ENCODE measurements at places on chromosomes 7 and 10.

DNA sequence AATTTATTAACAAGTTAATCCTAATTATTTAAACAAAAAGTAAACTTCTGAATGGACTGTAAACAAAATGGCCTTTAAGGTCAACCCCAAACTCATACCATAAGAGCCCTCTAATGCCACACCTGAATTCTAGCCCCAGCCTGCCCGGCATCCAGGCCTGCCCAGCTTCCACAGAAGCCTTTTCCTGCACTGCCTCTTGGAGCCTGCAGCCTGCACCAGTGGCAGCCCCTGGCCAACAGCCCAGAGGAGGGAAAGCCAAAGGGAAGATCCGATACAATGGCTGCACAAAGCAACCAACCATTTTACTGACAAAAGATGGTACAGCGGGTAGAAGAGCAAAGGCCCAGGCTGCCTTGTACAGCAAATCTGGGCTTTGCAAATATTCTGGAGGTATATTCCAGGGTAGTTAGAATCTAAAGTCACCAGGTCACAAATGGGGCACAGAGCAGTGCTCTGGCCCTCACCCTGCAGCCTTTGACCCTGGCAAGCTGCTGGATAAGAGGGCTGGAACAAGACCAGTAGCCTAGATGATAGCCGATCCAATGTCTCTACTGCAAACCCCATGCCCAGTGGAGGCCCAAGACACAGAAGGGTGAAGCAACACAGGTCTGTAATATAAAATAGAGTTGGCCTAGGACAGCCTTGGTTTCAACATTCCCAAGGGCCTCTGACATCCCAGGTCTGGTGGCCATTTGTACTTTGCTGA, 12.5 kb upstream of the CH25H start:
- DNase-seq: no peak

- no peak for DNase-seq
Observed at GRCh38 chr10:43925793-43926192, 277.1 kb upstream of the ZNF32 start.

DNA sequence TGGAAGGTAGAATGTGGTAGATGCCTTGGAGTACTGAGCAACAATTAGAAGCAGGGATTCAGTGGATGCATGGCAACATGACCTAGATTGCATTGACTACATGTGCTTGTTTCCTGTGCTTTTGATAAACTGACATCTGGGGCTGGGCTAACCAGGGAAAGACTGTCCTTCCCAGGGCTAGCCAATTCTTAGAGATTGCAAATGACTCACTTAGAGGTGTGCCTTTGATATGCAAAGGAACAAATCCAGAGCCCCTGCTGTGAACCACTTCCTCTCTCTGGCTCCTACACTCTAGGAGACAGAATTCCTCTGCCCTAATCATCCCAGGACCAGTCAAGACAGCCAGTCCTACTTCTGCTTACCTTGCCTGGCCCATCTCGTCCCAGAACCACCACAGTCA, 651.5 kb downstream of the LRMDA start:
- DNase-seq: no peak

- no peak for DNase-seq
Observed at GRCh38 chr7:53050433-53050832, 15.0 kb downstream of the POM121L12 start.

DNA sequence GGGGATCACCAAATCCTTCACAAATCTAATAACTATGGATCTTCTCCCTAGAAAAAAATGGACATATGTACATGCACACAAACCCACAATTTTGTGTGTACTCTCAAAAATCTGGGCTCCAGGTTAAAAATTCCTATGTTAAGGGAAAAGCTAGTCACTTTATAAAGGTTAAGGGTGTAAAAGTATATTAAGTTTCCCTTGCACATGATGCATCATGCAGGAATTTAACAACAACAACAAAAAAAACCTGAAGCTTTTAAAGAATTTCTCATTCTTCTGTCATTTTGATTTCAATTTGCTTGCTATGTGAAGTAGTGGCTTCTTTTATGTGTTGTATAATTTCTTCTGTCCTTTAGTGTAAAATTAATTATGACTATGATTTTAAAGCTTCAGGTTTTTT, 123.7 kb downstream of the CNOT4 start:
- DNase-seq: no peak

- DNase-seq: no peak
Observed at GRCh38 chr7:83643739-83644138, 5.2 kb downstream of the SEMA3E start.

GRCh38 chr10:3687510-3688081, 97.4 kb downstream of the KLF6 start:
- no peak for DNase-seq

- DNase-seq: no peak
Observed at GRCh38 chr7:131381069-131381838, 53.6 kb downstream of the MKLN1 start.

DNA sequence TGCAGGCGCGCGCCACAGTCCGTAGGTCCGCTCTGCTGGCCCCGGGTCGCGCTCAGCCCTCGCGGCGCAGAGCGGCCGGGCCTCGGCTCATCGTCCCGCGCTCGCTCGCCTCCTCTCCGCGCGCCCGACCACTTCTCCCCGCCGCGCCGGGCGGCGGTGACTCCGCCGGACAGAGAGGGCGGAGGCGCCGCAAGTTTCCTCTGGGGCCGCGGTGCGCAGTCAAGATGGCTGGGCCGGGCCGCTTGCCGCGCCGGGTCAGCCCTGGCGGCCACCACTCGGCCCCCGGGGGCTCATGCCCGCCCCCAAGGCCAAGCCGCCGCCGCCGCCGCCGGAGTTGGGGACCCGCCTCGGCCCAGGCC, 441 bp downstream of the FZD8 start:
- DNase-seq: no peak

DNA sequence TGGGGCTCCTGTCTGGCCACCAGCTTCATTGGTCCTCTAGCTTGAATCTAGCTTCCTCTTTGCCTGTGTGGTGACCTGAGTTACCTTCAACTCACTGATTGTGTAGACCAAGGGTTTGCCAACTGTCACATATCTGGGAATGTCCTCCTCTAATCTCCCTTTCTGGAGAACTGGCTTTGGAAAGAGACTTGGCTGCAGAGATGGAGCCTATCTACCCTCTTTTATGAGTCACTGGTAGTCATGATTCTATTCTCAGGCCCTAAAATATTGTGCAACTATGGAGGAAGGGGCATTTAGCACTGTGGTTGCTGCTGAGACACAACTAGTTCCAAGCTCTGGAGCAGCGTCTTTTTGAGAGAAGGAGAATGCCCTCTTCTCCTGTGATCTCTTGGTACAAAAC, 691.3 kb downstream of the KCNMA1 start:
- DNase-seq: no peak

GRCh38 chr7:93148144-93148543, at the start of gene SAMD9L:
Gene SAMD9L, minus strand, starts transcription at chr7:93148385. Its CDS starts 12,414 bp downstream, at chr7:93135971.
- no peak for DNase-seq

GRCh38 chr7:534959-535358, 15.3 kb upstream of the PDGFA start:
- DNase-seq: no peak

DNA sequence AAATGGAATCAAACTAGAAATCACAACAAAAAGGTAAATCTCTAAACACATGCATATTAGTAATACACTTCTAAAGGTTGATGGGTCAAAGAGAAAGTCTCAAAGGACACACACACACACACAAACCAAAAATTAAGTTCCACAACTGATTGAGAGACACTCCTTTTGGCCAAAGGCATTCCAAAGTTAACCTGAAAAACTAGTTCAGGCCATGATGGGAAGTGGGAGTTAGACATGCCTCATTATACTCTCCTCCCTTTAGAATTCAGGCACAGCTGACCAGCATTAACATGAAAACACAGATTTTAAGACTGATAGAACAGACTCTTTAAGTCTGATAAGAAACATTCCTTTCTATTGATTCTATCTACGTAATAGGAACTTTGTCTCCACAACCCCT, 332.4 kb upstream of the IGFBP3 start:
- no peak for DNase-seq

DNA sequence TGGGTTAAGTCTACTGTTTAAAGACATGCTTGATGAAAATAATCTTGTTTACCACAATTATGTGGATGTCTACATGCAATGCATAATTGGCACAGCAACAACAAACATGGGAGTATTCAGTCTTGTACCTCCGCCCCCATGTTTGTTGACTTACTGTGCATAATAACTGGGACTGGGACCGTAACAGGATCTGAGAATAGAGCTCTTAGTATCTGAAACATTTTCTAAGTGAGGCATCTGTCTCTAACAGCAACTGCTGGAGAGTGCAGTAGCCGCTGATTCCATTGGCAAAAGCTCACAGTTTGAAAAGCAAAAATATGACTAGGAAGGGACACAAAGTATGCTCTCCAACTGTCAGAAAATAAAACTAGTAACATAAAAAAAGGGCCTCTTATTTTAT, 61.6 kb downstream of the ENO4 start:
- DNase-seq: no peak

GRCh38 chr10:61279400-61279799, 173.8 kb downstream of the TMEM26 start:
- DNase-seq: no peak

DNA sequence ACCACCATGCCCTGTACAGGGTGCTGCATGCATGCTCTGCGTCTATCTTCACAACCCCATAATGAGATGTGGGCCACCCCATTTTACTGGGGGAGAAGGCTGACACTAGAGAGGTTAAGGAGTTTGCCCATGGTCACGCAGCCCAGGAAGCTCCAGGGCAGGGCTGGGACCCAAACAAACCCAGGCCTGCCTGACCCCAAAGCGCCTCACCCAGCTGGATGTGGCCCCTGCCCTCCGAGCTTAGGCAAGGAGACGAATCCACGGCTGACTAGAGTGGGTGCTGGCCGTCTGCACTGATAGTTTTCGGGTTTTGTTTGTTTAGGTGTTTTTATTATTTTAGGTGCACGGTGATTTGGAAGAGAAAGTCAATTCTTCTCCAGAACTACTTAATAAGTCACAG, 65.7 kb downstream of the CHST15 start:
- no peak for DNase-seq

All from activated CD8-positive, alpha-beta memory T cell treated with anti-CD3 and anti-CD28 coated beads, Interleukin-2, amount 50 U/mL, for 4 hours (primary cell).